T-helper 1 cell (primary cell): ENCODE measurements at places on chromosomes 7 and 10.

- no peak for DNase-seq
Observed at GRCh38 chr7:73985737-73986141, 42.2 kb upstream of the ELN start.

GRCh38 chr10:78685466-78686103 lies 383.2 kb upstream of the ZMIZ1 start:
- no peak for DNase-seq

GRCh38 chr7:7693881-7694280 lies 24.5 kb downstream of the RPA3 start:
- DNase-seq, result no peak

DNA sequence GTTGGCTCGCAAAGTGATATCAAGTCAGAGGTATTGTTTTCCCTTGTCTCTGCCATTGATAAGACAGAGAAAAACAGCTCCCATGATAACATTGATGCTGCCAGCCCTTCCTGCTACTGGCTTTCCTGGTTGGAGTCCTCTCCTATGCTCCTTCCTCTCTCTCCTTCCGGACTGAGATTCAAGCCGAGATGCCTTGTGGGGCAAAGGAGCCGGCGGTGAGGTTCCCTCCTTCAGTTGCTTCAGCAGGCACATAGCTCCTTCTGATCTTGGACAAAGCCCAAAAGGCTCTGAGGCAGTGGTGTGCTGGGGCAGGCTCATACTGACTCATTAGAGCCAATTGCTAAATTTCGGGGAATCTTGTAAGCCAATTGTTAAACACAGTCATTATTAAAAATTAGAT lies 8.8 kb upstream of the ZCCHC24 start:
- no peak for DNase-seq

GRCh38 chr7:41113719-41114118 lies 589.2 kb downstream of the INHBA start:
- DNase-seq, result no peak

DNA sequence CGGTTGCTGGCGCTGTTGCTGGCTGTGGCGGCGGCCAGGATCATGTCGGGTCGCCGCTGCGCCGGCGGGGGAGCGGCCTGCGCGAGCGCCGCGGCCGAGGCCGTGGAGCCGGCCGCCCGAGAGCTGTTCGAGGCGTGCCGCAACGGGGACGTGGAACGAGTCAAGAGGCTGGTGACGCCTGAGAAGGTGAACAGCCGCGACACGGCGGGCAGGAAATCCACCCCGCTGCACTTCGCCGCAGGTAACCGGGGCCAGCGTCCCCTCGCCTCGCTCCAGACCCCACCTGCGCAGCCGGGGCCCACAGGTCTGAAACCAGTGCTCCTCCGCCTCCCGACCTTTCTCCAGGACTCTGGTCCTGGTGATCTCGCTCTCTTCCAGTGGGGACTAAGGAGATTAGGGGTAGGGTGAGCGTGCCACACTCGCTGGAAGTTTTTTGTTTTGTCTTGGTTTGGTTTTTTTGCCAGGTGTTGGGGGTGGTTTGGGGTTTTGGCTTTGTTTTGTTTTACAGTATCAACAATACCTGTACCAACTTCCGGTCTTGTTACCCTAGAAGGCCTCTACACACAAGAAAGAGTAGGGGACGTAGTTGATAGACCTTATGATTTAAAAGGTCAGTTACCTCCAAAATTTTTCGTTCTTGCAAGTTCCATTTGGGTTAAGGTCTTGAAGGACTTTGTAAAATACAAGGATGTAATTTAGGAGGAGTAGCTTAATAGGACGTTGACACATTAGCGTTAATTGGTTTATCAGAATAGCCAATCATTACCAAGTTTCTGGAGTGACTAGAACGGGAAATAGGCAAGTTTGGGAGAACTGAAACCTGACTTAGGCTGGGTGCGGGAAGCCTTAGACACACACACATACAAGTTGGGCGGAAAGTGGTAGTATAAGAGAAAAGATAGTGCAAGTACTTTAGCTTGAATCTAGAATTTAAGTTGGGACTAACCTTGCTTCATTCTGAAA lies 704 bp downstream of the TNKS2 start:
- DNase-seq, result peak; percentile 41

DNA sequence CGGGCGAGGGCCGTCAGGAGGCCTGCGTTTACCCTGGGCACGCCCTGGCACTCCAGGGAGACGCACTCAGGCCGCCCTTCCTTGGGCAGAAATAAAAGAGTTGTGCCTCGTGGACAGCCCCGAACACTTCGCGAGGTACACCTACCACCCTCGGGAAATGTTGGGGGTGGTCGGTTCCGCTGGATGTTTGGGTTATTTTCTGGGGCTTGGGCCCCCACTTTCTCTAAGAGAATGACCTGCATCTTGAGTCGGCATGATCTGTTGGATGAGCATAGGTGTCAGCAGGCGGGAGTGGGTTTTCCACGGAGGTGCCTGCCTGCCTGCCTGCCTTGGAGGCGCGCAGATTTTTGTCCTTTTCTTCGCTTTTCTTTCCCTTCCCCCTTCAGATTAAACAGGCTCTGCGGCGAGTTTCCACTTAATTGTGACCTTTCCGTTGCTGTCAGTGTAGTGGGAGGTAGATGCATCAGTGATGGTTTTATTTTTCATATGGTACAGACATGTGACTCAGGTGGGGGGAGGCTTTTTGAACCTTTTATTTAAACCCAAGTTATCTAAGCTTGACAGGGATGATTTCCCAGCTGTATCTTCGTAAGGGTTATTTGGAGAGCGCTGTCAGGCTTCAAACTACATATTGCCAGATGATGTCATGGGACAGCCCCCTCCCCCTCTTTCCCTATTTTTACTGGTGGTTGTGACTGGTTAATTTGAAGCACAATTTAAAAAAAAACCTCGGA lies 661 bp downstream of the HECTD2 start:
- DNase-seq, result peak; percentile 3

GRCh38 chr7:36820527-36821170 lies 96.4 kb upstream of the AOAH start:
- DNase-seq, result no peak

- DNase-seq, result no peak
Observed at GRCh38 chr10:37762287-37762686, 95.1 kb downstream of the ZNF248 start.

DNA sequence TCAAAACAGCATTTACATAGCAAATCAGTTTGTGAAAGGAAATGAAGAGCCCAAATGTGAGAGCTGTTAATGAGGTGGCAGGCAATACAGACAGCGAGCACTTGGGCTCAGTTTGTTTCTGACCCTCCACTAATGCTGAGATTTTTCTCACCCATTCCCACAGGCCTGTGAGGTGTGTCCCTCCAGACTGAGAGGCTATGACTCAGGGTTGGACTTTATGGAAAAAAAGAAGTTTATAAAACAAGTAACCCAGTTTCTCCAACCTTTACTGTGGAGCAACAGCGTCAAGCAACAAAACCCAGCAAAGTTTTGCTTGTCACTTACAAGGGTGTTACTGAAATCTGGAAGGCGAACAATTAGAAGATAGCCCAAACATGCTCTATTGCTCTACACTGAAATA lies 4.9 kb upstream of the FEZF1 start:
- no peak for DNase-seq

DNA sequence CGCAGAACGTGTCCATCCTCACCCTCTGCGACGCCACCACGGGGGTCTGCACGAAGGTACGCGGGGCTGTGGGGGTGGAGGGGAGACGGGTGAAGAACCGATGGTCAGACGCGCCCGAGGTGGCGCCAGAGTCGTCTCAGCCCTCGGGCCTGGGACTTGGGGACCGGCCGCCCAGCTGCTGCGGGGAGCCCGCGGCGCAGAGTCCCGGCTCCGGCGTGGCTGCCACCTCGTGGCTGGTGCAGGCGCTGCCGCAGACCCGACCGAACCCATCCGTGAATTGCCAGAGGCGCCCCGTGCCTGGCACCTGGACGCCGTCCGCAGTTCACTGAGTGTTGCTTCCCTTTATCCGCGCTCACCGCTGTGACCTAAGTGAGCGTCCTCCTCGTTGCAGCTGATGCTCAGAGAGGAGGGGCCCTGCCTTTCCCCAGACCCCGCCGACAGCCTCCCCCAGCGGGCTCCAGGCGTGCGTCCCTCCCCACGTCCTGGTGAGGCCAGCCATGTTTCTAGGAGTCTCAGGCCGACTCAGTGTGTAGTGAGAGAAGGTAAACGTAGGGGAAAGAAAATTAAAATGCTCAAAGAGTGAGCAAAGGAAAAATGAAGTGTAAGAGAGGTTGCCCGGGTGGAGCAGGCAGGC lies 208.7 kb downstream of the PAXIP1 start:
- DNase-seq, result no peak

DNA sequence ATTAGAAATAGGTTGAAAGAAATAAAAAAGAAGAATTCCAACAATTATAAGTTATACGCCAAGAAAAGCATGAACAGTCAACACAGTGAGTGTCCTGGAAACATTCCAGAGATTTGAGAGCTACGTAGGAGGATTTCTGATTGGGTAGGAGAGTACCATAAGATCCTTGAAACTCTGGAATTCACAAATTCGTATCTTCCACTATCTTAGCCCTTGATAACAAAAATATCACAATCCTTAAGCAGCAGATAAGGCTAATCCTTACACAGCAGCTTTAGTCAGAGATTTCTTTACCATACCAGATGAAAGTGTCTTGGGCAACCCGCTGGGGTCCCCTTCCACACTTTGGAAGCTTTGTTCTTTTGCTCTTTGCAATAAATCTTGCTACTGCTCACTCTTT lies 8.2 kb downstream of the TPK1 start:
- DNase-seq, result no peak

DNA sequence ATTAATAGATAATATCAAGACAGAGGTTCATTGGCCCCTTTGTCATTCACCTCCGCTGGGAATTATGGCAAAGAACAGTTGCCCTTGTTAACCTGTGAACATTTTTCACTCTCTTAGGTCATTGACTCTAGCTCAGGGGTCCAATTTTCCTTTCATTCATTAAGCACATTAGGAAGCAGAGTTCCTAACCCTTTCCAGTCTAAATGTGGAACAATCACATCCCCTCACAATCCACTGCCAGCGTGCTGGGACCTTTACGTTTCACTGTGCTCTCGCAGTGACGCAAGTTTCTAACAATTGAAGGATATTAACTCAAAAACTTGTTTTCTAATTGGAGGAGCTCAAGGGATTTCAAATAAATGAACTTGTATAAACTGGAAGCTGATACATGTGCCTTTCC lies 79.3 kb upstream of the MEOX2 start:
- no peak for DNase-seq

- DNase-seq, result no peak
Observed at GRCh38 chr7:42736931-42737330, 174.9 kb downstream of the C7orf25 start.

- DNase-seq, result no peak
Observed at GRCh38 chr7:13231216-13231615, 543.8 kb downstream of the ARL4A start.

- DNase-seq, result no peak
Observed at GRCh38 chr7:42597300-42597699, 314.6 kb downstream of the C7orf25 start.

DNA sequence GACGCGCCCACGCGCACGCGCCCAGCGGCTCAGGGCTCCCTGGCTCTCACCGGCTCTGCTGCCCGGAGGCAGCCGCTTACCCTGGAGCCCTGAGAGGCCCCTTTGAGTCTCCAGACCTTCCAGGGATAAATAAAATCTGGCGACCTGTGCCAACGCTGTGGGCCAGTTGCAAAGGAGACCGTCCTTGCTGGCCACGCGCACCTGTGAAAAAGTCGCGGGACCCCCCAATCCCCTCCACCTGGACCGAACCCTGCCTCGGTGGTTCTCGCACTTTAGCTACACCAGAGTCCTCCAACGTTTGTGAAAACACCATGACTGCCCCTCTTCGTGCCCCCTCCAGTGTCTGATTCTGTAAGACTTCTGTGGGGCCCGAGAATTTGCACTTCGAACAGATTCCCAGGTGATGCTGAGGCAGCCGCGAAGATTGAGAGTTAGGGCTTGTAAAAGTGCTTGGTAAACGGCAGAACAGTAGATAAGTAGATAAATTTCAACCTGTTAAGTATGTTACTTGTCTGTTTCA lies 102.4 kb upstream of the SVIL start:
- DNase-seq, result no peak

DNA sequence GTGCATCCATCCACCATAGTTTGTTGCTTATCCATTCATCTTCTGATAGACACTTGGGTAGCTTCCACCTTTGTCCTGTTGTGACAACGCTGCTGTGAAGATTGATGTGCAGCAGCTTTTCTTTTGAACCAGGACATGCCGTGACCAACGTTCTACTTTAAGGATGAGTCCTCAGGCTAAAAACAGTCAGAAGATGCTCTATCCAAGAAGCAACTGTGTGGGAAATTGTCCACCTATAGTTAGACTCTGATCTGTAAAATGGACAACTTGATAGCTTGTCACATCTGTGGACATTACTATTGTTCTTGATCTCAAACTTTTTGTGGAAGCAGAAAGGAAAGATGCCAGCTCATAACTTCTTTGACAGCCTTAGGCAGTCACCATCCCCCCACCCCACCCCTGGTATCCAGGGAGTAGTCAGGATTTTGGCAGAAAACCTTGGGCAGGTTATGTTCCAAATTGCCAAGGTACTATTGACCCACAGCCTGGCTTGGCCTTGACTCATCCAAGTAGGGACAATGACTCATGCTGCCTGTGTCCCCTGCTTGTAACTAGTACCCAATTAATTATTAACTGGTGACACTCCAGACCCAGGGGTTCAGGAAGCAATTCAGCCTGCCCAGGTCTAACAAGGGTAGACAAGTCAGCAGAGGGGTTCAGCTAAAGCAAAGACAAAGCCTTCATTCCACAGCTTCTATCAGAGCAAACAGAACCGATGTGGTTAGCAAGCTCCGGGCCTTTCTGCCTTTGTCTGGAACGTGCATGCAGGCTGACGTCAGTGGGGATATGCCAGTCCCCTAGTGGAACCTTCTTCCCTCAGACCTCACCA lies 99.6 kb upstream of the ANLN start:
- DNase-seq, result no peak

DNA sequence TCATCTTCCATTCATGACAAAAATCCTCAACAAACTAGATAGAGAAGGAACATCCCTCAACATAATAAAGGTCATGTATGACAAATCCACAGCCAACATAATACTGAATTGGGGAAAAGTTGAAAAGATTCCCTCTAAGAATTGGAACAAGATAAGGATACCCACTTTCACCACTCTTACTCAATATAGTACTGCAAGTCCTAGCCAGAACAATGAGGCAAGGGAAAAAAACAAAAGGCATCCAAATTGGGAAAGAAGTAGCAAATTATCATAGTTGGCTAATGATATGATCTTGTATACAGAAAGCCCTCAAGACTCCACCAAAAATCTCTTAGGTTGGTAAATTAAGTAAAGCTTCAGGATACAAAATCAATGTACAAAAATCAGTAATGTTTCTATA lies 4.7 kb downstream of the POT1 start:
- no peak for DNase-seq

- DNase-seq, result no peak
Observed at GRCh38 chr10:90885176-90885575, 13.4 kb downstream of the RPP30 start.

- DNase-seq, result no peak
Observed at GRCh38 chr7:74479066-74479781, 25.5 kb downstream of the GTF2IRD1 start.

DNA sequence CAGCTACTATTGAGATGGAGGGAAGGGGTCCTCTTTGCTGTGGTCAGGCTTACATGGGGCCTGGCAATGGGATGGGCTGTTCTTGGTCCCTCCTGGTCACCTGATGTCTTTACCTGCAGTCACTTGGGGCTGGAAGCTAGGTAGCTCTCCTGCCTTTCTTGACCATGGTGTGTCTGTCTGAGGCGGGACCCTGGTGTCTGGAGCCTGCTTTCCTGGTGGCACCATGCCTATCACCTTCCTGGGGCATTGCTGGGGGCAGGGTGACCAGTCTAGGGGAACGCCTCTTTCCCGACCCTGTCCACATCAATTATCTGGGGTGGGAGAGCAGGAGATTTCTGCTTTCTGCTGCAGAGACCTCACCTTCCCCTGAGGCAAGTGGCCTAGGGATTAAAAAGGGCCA lies 55.6 kb downstream of the ARHGAP22 start:
- DNase-seq, result no peak
